RPMI8226 (cell line): ENCODE measurements at places on chromosomes 3 and 15.

- DNase-seq, result no peak
These were observed 1.7 kb downstream of the NT5DC2 start for GRCh38 chr3:52531860-52532516.

- no peak for DNase-seq
These were observed 400.6 kb downstream of the ZBTB20 start for GRCh38 chr3:114746502-114746901.

GRCh38 chr3:186722457-186722856, 5.3 kb downstream of the KNG1 start:
- DNase-seq, result peak; percentile 9

GRCh38 chr3:153442386-153442785, 280.4 kb downstream of the RAP2B start:
- no peak for DNase-seq

DNA sequence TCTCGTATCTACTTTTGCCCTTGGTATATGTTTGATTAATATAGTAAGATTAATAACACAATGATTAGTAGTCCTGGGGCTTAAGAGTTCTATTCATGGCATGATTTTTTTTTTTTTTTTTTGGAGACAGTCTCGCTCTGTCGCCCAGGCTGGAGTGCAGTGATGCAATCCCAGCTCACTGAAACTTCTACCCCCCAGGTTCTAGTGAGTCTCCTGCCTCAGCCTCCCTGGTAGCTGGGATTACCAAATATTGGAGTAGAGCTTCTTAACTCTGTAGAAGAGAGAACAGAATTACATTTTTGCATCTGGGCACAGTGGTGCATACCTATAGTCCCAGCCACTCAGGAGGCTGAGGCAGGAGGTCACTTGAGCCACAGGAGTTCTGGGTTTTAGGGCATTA, 58.9 kb downstream of the RAB7A start:
- no peak for DNase-seq

DNA sequence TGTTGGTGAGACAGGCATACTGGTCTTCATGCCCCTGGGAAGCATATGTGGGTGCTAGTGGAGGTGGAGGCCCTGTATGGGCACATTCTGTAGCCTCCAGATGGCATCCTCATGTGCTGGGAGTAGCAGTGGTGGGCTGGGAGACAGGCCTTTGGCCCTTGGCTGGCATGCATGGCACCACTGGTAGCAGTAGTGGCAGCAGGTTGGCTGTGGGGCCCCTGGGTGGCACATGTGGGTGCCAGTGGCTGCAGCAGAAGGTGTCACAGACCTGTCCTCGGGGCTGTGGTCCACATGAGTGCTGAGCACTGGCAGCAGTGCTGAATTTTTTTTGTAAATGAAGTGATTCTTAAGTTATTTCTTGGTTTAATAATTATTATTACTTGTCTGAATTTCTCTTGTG, 71.2 kb downstream of the TNFAIP8L3 start:
- DNase-seq, result no peak

GRCh38 chr3:178382449-178383061, 153.7 kb upstream of the KCNMB2 start:
- DNase-seq, result no peak

GRCh38 chr3:132784502-132785025, 62.4 kb upstream of the NPHP3 start:
- DNase-seq, result no peak

GRCh38 chr3:169619793-169620192, 43.7 kb downstream of the MECOM start:
- DNase-seq, result no peak

- DNase-seq, result no peak
These were observed 50.5 kb downstream of the THBS1 start for GRCh38 chr15:39631357-39631756.

- DNase-seq, result peak; percentile 43
These were observed 10.8 kb upstream of the CA12 start for GRCh38 chr15:63392361-63393009.

DNA sequence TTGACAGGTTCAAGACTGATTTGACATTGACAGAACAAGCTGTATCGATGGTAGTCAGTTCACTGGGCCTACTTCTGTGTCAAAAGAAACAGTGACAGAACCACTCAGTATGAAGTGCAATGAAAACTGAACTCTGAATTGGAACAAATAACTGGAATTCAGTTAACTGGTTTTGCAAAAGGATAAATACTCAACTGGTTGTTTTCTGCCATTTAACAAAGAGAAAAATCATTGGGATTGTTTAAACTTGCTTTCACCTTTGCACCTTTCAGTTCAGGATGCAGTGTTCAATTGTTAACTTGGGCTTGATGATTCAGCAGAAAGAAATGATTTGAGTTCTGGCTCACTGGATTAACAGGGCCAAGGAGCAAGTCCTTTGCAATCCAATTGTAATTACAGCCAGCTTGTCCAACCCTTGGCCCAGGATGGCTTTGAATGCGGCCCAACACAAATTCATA, 4.9 kb downstream of the BTD start:
- no peak for DNase-seq

- no peak for DNase-seq
These were observed 129.7 kb downstream of the PROS1 start for GRCh38 chr3:93843981-93844380.

DNA sequence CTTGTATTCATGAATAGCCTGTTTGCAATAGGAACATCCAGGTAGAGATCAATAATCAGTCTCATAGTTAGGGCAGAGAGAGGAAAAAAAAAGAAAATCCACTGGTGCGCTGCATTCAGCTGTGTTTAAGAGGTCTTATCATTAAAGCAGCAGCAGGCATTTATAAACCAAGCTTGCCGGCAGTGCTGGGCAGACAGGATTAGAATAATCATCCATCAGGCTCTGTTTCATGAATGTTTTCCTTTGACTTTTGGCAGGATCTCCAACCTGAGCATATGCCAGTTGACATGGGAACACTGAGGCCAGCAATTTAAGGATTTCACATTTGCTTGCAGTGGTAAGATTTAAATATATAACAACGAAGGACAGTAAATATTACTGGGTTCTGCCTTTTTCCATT, 305.2 kb upstream of the SEMA6D start:
- no peak for DNase-seq

DNA sequence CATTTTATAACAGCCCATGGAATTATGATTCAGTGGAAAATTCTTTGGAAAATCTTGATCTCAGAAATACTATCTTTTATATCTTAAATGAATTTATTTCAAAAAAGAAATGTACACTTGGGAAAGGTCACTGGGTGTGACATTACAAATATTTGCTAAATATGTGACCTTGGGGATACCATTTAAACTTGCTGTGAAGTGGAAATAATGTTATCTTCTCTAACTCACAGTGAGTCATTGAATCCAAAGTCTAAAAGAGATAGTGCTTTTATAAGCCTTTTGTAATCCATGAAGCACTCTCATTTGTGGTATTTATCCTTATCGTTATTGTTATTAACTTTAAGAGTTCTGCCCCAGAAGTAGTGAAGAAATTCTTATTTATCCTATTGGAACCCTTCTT, 289.8 kb upstream of the SEMA6D start:
- DNase-seq, result no peak

DNA sequence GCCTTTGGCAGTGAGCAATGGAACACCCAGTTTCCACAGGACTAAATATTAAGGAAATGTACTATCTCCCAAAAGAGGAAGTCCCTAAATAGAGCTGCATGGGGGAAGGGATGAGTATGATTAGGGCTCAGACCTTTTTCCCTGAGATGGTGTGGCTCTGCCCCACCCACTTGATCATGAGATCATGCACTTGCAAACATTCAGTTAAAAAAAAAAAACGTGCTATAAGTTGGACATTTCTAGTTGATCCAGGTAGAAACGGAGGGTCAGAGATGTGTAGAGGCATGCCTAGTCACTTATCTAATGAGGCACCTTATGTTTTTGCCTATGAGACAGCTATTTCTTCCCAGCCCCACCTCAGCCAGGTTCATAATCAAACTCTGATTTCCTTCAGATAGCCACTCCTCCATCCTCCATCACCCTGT, 24.5 kb upstream of the SSR3 start:
- DNase-seq, result peak; percentile 31

DNA sequence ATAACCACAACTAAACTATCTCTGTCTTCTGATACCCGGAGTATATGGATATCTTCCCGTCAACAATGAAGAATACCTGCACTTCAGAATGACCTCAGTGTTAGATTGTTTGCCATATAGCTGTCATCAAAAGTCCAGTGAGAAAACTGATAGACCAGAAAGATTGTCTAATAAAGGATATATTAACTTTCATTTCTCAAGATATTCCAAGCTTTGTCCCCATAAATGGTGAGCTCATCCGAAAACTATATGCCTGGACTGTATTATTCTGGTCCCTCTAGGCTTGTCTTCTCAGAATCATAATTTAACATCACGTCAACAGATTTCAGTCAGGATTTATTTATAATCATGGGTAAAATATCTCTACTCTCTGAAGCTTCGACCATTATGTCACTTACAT, 100.5 kb downstream of the ATP8B4 start:
- no peak for DNase-seq

DNA sequence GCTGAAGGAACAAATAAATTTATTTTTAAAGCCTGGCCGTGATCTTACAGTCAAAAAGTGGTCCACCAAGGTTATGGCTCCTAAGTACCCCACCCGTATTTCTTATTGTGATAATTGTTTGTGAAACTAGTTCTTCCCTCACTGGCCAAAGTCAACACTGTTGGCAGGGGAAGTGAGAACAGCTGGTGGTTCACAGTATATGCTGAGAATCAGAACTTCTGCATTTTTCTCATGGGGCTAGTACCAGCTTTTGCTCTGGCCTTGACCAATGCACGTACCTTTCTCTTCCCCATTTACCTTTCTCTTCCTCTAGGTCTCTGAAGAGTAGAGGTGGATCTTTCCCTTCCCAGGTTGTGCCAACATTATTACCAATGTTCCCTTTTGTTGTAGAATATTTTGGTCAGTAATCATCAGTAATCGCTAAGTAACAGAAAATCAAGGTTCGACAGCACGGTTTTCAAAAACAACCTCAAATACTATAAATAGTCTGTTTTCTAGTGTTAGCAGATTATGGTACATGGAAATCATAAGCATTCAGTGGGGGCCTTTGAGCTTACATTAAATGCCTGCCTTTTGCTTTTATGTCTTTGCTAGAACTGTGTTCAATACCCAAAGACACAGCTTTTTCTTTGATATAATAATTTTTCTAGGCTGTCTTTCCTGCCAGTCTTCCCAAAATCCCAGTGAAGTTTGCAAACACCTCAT, 268.0 kb downstream of the LPP start:
- peak; percentile 68 for DNase-seq

GRCh38 chr3:52880047-52880446, 17.3 kb downstream of the STIMATE start:
- no peak for DNase-seq

DNA sequence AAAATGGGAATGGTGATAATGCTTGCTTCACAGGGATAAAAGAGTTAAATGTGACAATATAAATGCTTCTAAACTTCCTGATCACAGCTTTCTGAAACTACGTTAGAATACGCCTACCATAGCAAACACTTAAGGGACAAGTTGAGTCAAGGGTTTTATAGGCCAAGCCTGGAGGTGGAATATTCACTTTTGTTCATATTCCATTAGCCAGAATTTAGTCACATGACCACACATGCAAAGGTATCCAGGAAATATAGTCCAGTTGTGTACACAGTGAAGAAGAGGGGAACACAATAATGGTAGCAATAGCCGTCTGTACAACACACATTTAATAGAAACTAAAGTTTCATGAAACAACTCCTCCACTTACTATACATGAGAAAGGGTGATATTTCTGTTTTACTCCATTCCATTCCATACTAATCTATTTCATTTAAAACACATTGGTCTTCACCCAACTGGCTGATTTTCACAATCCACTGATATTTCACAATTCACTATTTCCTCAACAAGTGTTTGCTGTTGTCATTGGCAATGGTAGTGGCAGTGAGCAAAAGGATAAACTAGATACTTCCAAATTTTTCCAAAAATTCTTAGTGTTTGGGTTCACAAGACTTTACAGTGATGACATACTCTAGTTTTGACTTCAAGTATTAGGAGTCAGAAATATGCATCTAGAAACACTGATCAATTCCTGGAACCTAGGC, 270.9 kb downstream of the ERC2 start:
- no peak for DNase-seq

DNA sequence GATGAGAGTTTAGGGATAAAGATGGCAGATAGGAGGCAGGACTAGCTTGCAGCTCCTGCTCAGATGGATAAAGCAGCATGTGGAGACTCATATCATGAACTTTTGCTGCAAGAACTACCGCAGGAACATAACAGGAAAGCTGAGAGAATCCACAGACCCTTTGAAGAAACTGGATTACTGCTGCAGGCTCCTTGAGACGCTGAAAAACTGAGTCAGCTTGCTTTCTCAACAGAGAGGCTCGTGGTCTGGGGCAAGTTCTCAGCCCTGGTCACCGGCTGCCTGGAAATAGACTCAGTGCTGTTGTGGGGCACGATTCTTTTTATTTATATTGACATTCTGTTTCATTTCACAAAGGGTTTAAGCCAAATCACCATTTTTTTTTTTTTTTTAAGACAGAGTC, 28.8 kb upstream of the TRIM59 start:
- DNase-seq, result no peak

GRCh38 chr3:37852097-37852496, 9.6 kb upstream of the CTDSPL start:
- no peak for DNase-seq

- no peak for DNase-seq
These were observed 392.1 kb downstream of the NLGN1 start for GRCh38 chr3:173789530-173790162.

DNA sequence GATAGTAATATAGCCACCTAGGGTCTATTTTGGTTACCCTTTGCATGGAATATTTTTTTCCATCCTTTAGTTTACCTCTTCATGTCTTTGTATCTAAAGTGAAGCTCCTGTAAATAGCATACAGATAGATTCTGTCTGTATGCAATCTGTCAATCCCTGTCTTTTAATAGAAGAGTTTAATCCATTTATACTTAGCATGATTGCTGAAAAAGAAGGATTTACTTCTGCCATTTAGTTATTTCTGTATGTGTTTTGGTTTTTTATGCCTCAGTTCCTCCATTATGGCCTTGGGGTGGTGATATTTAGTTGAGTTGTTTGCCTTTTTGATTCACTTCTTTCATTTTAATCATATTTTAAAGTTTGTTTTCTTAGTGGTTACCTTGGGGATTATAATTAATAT, 29.0 kb downstream of the PCCB start:
- DNase-seq, result no peak

- DNase-seq, result no peak
These were observed 6.0 kb downstream of the NXPE3 start for GRCh38 chr3:101784855-101785613.

DNA sequence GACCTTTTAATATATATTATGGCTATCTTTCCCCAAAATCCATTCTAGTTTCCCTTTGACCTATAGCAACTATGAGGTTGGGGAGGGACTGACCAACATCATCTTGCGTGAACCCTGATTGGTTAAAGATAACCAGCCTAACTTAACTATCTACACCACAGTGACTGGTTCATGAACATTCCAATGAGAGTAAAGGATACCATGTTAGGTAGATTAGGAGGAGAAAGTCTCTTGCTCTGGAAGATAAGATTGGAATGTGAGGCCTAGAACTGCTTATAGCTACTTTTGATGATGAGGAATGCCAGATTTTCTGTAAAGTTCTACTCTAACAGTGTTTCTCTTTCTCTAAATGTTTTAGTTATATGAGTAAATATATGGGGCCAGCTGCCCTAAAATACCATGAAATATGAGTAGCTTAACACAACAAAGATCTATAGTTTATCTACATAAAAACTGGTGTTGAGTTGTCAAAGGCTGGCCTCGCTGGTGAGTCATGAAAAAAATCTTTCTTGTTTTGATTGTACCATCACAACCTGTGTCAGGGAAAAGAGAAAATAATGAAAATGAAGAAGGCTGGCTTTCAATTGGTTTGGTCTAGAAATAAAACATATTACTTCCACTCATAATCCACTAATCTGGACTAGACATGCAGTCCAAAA, 481.4 kb downstream of the NSUN3 start:
- DNase-seq, result no peak
